Activated CD4-positive, alpha-beta T cell treated with anti-CD3 and anti-CD28 coated beads, Interleukin-2, amount 50 U/mL, for 4 hours (primary cell): ENCODE measurements at places on chromosomes 13 and 19.

- DNase-seq = no peak
Measured at GRCh38 chr19:5171711-5172110, 168.9 kb downstream of the PTPRS start.

- peak; percentile 64 for DNase-seq
Measured at GRCh38 chr19:10112895-10113591, 1.6 kb downstream of the P2RY11 start.

GRCh38 chr19:18487576-18488402 is 34.1 kb downstream of the ELL start:
- no peak for DNase-seq

GRCh38 chr13:79392882-79393563 is 13.0 kb downstream of the RBM26 start:
- DNase-seq = no peak

DNA sequence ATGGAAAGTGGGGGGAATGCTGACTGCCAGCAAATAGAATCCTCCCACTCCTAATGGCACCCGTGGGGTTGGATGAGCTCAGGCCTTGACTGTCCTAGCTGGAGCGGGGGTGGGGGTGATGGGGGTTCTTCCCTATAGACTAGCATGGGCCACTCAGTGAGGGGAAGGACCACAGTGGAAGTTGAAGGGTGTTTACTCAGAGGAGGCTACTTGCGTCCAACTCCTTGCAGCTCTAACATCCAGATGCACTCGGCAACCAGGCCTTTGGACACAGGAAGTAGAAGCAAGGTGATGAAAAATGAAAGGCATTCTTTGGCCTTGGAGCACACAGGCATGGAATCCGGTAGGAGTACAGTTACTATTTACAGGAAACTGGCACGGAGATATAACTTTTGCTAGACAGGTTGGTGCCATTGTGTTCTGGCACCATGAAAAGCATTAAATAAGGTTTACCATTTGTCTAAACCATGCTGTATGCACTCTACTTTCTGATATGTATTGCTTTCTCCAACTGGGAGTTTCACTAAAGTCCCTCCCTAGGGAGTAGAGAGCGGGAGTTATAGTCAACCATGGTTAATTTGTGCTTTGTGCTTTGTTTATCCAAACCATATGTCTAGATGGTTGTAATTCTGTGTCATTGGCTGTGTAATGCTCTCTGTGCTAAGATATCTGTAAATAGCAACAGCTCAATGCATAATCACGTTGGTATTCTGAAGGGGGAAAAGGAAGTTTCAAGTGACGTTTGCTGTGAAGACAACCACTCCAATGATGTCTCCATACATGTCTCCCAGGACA is 125.3 kb downstream of the TSHZ3 start:
- no peak for DNase-seq

- no peak for DNase-seq
Measured at GRCh38 chr19:16527334-16527935, 14.8 kb downstream of the CHERP start.

DNA sequence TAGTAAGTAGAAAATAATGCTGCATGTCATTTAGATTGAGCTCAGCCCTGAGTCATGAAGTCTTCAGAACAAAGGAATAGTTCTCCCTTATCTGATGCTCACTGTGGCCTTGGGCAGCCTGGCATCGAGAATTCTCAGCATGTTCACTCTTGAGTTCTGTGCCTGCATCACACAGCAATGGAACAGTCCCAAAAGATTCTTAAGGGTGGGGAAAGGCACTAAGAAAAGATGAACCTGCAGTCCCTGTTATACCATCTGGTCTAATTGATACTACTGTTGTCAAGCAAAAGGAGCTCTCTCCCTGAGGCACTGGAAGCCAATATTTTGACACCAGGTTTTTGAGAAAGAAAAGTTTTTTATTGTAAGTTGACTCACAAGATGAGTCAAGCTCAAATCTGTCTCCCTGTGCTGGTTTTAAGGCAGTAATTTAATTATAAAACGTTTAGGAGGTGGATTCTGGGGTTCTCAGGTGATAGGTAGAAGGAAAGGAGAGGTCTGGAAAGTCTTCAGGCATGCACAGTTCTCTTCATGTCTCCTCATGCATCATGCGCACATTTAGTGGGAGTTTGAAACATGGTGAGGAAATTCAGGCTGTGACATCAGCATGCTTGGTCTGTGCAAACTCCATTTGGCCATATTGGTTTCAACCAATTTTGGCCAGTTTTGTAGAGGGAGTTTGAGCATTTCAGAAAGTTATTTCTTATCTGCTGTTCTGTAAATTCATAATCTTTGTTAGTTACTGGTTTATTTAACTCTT is 38.1 kb upstream of the ZNF766 start:
- no peak for DNase-seq

DNA sequence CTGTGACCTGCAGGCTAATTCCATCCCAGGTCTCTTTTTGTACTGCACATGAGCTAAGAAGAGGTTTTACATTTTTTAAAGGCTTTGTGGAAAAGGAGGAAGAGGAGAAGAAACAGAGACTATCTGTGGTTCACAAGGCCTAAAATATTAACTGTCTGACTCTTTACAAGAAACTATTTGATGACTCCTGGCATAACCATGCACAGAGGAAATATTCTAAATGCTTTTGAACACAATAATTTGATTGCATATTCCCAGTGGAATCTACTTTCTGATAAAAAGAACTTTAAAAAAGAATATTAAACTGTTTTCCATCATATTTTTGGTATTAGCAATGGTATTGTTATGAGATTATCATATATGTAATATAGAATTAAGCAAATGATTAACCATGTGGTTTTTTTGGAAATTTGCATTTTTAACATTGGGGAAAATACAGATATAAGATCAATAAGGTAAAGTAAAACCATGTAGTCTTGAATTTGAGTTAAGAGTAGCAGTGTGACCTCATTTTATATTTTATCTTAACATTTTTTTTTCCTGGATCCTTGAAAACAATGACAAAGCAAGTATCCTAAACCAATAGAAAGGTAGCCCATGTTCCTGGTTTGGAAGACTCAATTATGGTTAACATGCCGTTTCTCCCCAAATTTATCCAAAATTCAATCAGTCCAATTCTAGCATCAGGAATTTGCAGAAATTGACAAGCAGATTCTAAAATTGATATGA is 251.0 kb downstream of the UQCRFS1 start:
- DNase-seq = no peak

DNA sequence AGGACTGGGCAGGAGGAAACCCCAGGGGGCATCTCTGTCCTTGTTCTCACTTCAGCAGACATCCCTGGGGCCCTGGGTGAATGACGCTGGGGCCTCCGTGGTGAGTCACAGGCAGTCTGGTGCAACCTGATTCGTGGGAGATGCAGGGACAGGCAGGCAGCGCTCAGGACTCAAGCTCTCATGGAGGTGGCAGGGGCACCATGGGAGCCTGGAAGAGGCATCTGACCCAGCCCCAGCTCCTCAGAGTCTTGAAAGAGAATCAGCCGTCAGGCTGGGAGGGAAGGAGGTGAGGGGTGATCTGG is 14.0 kb upstream of the PTOV1 start:
- no peak for DNase-seq

- DNase-seq = no peak
Measured at GRCh38 chr13:94569615-94570014, 26.3 kb downstream of the TGDS start.

GRCh38 chr13:77810430-77810829 is 108.2 kb downstream of the EDNRB start:
- DNase-seq = no peak

DNA sequence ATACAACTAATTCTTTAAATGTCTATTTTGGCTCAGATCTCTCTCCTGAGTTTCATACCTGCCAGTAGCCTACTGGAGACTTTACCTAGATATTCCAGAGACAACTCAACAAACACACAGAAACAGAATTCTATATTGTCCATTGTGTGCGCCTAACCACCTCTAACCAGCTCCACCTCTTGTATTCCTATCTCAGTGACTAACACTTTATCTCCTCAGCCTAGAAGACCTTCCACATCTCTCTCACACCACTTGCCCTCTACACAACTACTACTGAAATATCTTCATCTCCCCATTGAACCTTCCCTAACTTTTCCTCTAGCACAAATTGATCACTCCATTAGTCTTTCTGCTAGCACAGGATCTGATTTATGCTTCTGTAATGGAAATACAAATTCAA is 6.7 kb downstream of the VWA8 start:
- DNase-seq = no peak

DNA sequence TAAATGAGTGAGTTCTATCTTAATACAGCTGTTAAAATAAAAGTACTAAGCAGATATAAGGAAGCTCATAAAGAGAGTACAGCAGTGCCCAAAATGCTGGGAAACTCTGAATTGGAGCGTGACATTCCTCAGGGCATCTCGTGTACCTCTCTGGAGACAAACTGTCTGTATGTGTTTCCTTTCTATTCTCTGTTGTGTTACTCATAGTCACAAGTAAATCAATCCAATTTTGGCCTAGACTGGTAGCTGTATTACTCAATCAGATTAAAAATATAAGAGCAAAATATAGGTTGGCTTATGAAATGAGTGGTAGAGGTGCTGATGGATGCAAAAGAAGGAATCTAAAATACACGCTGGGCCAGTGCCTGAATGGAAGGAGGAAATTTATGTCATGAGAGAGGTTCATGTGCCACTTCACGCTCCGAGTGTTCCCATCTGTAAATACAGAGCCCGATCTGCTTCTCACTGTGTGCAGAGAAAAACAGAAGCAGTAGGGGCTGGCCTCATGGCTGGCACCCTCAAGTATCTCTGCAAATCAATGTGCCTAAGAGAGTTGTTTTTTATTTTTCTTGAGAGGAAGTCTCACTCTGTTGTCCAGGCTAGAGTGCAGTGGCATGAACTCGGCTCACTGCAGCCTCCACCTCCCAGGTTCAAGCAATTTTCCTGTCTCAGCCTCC is 58.7 kb upstream of the RGCC start:
- no peak for DNase-seq

- DNase-seq = no peak
Measured at GRCh38 chr13:99741960-99742359, 229.6 kb downstream of the ZIC5 start.

GRCh38 chr19:10268071-10268470 is 2.8 kb upstream of the ICAM1 start:
- no peak for DNase-seq

GRCh38 chr13:110062777-110063442 is 244.0 kb downstream of the COL4A1 start:
- no peak for DNase-seq

DNA sequence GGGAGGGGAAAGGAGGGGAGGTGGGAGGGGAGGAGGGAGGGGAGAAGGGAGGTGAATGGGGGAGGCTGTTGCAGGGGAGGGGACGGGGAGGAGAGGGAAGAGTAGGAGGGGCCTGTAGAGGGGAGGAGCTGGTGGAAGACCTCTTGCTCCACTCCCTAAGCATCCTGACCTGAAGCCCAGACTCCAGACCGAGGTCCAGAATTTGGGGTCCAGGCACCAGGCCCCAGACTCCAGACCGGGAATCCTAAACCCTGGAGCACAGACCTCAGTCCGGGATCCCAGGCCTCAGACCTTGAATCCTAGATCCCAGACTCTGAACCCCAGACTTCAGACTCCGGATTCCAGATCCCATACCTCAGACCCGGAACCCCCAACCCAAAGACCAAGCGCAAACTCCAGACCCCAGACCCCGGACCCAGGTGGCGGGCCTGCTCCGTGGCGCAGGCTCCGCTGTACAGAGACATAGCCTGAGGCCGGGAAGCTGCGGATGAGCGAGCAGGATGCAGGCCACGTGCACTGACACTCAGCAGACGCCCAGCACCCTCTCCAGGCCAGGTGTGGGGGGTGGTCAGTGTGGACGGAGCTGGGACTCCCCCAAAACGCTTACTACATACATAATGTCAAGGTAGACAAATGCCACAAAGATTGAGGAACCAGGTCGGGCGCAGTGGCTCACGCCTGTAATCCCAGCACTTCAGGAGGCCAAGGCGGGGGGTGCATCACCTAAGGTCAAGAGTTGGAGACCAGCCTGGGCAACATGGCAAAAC is 710 bp upstream of the BTBD2 start:
- peak; percentile 55 for DNase-seq

GRCh38 chr19:5973867-5974635 is 3.9 kb downstream of the RANBP3 start:
- DNase-seq = no peak

- no peak for DNase-seq
Measured at GRCh38 chr13:20340759-20341171, 108.6 kb upstream of the GJB6 start.

DNA sequence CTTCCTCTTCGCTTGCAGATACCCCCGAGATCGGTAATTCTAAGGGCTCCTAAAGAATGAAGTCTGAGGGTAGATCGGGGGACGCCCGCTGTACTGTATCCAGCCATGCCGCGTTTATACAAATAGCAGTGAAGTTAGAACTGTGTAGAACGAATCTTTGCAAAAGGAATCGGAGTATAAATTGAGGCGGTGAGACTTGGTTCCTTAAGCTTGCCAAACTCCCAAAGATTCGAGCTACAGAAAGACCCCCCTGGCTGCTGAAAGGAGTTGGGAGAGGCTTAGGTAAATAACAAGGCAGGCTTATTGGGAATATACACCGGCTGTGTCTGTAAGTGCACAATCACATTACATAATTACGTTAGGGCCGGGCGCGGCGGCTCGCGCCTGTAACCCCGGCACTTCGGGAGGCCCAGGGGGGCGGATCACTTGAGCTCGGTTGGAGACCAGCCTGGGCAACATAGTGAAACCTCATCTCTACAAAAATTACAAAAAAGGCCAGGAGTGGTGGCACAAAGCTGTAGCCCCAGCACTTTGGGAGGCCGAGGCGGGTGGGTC is 12.2 kb downstream of the TMEM160 start:
- no peak for DNase-seq

- no peak for DNase-seq
Measured at GRCh38 chr19:35555301-35556005, 8.0 kb downstream of the ATP4A start.

- peak; percentile 63 for DNase-seq
Measured at GRCh38 chr19:49590971-49591730, at the start of gene PRR12. PRR12 (plus strand) TSS chr19:49591182; CDS start chr19:49591655, 473 bp downstream.

- DNase-seq = no peak
Measured at GRCh38 chr19:38265213-38265861, 964 bp downstream of the SPINT2 start.

- peak; percentile 73 for DNase-seq
Measured at GRCh38 chr19:48489608-48490216, 20.5 kb downstream of the CYTH2 start.

DNA sequence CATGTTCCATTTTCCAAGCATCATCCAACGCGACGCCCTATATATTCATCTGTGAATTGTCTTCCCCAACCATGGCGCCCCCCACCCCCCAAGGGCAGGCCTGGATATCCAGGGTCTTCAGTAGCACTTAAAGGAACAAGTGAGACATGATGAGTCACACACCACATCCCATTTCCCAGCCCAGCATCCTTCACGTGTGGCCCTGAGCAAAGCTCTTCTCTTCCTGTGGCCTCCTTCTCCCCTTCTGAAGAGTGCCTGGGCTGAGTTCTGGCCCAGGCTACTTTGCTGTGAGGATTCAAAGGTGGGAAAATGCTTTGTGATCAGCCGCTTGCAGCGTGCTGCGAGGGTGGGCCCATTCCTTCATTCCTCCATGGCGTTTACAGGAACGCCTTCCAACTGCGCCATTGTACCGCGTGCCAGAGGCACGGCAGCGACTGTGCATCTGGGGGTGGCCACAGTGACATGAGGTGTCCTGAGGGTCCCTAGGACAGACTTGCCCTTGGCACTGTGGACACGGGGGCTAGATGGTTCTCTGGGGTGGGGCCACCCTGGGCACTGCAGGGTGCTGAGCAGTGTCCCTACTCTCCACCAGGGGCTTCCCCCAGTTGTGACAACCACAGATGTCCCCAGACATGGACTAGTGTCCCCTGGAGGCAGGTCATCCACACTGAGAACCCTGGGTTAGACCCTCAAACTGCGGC is 11.7 kb downstream of the PLIN4 start:
- no peak for DNase-seq
